ENCODE measurements at places on chromosomes 7 and 10. TPM values are rescaled to one million over a fixed set of nuclear protein-coding genes. Genes with fewer than 3 reads are reported as not detected.

Gene PON1
- total RNA-seq = 0.12 TPM

Gene MYO1G
- 3.6 TPM for total RNA-seq

Gene IFIT5
- 15.6 TPM for total RNA-seq

Gene ADAMTS14
- 4.0 TPM for total RNA-seq

Gene GTPBP10
- total RNA-seq = 10.5 TPM

Gene AGAP6
- 6.7 TPM for total RNA-seq

Gene COL28A1
- total RNA-seq = 4.8 TPM

Gene SFMBT2
- 10.4 TPM for total RNA-seq

Gene ANKRD22
- 0.64 TPM for total RNA-seq

Gene IDI2
- total RNA-seq = not detected

Gene NANOS1
- 1.9 TPM for total RNA-seq

Gene MINPP1
- total RNA-seq = 30.6 TPM

Gene BEND7
- total RNA-seq = 19.9 TPM

Gene SAP25
- total RNA-seq = 2.7 TPM

Gene CYP3A4
- total RNA-seq = not detected

Gene CYTH3
- total RNA-seq = 63.5 TPM

Gene NRCAM
- total RNA-seq = 17.8 TPM

Gene TRDMT1
- 12.9 TPM for total RNA-seq

Gene MIOS
- 45.6 TPM for total RNA-seq

Gene PLEKHS1
- 0.18 TPM for total RNA-seq

Gene GIMAP2
- 10.0 TPM for total RNA-seq

Gene ZNF783
- total RNA-seq = 16.8 TPM

Gene EPHB6
- total RNA-seq = 17.6 TPM

Gene NFE2L3
- total RNA-seq = 7.6 TPM

Gene ANKRD1
- 1.3 TPM for total RNA-seq

Gene NPS
- not detected for total RNA-seq

Measured in metanephros (tissue), 2 donors.